ENCODE measurements at places on chromosomes 6 and 20.
A peak's percentile ranks its signal among the peaks of the same experiment; 100 is the strongest.

DNA sequence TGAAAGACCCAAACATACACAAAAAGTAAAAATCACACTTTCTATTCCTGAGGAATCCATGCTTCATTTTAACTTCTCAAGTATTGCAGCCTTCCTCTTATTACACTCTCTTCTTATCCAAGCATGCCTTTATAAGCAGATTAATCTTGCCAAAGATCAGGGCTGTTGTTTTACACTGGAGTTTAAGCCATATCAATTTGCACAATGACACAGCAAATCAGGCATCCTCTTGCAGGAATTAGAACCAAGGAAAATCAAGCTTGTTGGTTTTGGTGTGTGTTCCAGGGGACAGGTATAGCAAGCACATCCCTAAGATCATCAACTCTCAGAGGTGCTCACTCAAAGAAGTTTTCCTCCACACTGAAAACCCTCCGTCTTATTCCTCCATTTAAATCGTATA lies 69.5 kb downstream of the CYP39A1 start:
- no peak for DNase-seq

DNA sequence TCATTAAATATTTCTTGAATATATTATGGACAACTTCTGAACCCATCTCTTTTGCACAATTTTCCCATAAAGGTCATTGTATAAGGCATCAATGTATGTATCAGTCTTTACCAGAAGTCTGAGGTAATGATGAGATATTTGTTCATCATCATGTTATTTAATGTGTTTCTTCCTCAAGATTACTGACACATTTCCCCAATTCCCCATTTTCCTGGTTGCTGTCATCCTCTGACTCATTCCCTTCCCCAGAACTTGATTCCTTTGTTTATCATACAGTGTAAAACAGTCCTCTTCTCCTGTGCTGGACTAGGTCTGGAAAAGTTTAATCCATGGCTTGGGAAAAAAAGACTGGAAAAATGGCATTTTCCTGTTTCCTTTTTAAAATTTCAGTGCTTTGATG lies 107.9 kb upstream of the FLRT3 start:
- no peak for DNase-seq

GRCh38 chr20:43942201-43942590 lies 27.5 kb downstream of the TOX2 start:
- DNase-seq, result no peak

DNA sequence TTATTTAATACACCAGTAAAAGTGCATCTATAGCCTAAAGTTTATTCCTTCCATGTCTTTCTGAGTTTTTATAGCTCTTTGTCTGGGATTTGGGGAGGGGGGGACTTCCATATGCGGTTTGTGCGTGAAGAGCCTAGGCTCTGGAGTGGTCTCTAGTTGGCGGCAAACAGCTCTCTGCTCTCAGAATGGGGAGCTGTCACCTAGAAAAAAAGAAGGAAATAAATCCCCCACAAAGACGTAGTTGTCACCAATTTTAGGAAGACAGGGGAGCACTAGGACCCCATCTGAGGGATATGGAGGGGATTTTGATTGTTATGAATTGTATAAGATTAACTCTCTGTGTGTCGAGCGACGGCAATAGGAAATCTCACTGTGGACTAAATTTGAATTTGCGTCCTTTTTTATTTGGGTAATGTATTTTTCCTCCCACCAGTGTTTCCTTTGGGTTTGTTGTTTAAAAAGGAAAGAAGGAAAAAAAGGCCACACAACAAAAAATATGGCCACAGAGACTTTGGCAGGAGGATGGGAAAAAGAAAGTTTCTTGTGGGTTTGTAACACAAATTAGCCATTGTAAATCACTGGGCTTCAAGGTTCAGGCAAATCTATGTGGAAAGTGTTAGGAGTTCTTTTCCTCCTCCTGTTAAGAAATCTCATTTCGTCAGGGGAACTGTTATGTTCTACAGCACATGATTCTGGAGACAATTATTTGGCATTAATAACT lies 7.4 kb downstream of the POU3F2 start:
- no peak for DNase-seq

DNA sequence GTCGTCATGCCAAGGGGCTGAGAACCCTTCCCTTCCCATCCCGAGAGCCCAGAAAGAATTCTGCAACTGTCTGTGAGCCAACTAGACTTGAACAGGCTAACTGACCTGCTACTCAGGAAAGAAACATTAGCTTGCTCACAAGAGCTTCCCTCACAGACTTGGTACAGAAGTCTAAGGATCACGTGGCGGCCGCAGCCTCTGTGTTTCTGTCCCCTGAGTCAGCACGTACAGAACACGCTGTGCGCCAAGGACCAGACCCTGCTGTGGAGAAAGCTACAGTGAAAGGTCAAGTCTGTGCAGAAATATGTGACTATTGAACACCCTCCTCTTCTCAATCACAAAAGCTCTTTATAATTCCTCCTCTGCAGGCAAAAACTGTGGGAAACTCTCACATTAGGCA lies 151.3 kb upstream of the QKI start:
- no peak for DNase-seq

DNA sequence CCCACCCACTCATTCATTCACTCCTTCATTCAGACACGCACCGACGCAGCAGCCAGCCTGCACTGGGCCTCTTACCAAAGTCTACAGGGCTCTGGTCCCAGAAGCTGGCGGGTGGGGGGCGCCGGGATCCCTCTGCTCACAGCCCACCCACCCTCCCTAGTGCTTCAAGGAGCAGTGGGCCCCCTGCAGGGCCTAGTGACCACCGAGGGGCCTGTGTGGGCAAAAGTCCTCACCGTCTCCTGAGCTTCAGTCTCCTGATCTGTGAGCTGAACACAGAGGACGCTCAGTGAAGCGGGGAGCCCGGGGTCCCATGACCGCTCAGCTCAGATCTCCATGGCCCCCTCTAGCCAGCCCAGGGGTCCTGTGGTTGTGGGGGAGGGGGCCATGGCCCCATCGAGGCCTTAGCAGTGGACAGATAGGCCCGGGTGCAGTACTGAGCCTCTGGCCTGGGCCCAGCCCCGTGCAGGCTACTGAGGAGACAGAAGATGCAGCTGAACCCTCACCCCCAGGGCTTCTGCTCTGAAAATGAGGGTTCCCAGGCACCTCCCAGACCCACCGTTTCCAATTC lies 33.4 kb upstream of the MRGBP start:
- no peak for DNase-seq

DNA sequence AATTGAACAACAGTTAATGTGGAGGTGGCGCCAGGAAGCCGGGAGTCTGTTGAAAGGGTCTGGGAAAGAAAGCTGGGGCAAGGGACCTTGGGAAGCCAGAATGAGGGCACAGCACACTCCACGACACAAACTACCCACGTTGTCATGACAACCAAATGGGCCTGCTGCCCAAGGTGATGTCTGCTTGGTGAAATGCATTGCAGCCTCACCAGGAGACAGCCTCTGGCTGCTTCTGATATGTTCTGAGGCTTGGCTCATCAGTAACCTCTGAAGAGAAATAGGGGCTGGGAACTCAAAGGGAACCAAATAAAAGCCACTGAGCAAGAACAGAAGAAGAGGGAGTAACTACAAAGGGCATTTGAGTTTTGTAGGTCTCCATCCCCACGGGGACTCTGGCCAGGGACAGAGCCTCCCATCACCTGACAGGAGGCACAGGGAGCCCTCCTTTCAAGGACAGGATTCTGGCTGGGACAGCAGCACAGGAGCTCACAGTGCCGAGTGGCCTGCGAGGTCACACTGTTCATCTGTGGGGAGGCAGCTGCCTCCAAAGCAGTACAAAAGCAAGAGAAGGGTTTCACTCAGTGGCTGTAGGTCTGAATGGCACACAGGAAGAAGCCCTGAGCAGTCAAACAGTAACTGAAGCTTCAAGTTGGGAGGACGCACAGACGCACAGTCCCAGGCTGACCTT lies 44.6 kb upstream of the KCNK16 start:
- peak; percentile 91 for DNase-seq

- DNase-seq, result no peak
These were observed 130.8 kb downstream of the SCAF8 start for GRCh38 chr6:154864066-154864430.

GRCh38 chr6:33585403-33586107 lies 5.5 kb upstream of the BAK1 start:
- DNase-seq, result peak; percentile 68

DNA sequence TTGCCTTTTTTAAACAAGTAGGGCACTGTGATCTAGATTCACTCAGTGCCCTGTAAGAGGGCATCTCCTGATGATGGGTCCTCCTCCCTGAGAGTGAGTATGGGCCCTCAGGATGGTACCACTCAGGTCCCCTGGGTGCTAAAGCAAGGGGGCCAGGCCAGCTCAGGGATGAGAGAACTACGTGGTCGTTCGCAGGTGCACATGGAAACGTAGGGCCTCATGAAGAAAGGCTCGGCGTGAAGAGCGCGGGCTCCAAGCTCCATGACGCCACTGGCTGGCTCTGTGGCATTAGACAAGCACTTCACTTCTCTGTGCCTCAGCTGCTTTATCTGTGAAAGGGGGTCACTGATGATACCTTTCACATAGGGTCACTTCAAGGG lies 50.7 kb downstream of the SYNJ2 start:
- no peak for DNase-seq

DNA sequence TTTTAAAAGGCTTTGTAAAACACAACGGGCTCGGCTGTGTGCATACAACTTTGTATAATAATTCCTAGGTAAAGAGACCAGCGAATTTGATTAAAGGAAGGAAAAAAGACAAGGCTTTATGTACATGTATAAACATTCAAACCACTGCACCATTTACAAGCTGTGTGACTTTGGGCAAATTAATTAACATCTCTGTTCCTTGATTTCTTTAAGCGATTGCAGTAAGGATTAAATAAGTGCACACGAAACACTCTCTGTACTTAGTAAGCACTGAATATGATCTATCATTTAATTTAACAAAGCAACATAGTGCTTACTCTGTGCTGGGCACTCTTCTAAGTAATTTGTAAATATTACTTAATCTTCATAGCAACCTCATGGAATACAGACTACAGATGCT lies 19.5 kb upstream of the OCSTAMP start:
- no peak for DNase-seq

DNA sequence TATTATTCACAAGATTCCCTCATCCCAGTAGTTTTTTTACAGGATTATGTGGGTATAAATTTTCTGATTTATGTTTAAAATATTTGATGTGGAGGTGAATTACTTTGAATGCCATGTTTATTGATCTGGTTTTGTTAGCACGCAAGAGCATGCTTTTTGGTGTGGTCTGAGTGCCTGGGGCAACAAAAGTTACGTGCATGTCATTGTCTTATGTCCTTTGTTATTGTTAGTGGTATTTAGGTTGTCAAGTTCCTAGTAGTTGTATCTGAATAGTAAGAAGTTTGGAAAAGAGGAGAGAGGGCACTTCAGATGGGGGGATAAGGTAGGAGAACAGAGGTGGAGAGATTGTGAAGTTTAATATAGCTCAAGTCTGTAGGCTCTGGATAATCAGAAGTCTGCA lies 95.0 kb downstream of the ATRN start:
- no peak for DNase-seq

DNA sequence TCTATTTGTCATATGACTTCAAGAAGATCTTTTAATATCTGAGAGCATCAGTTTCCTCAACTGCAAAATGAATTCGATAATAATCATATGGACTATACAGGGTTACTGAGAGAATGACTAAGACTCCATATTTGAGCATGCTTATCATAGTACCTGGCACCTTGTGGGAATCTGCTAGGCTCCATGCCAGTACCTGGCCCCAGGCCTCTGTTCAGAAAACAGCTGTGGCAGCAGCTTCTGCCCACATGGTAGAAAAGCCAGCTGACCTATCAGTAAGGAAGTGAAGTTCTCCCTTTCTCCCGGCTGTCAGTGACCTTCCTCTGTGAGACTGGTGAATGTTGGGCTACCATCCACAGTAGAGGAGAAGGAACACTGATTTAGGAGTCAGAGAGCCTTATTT lies 574.9 kb upstream of the CHD6 start:
- DNase-seq, result no peak

DNA sequence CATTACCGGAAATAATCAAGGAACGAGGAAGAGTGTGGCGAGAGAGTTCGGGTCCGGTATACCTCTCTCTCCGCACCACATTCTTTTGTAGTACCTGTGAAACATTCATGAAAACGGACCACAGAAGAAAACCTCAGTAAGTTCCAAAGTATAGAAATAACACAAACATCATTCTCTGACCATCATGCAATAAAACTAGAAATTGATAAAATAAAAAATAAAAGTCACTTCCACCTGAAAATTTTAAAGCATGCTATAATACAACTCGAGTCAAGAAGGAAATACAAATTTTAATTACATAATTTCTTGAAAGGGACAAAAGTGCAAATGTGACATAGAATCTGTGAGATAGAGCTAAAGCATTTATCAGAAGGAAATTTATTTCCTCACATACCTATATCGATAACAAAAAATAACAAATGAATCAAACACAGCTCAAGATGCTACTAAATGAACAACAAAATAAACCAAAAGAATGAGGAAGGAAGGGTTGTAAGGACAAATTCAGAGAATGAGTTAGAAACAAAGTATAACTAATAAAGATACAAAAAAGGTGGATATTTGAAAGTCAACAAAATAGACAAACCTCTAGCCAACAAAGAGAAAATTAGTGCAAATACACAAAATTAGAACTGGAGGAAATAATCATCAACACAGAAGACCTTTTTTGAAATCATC lies 84.2 kb downstream of the TRIM27 start:
- no peak for DNase-seq

DNA sequence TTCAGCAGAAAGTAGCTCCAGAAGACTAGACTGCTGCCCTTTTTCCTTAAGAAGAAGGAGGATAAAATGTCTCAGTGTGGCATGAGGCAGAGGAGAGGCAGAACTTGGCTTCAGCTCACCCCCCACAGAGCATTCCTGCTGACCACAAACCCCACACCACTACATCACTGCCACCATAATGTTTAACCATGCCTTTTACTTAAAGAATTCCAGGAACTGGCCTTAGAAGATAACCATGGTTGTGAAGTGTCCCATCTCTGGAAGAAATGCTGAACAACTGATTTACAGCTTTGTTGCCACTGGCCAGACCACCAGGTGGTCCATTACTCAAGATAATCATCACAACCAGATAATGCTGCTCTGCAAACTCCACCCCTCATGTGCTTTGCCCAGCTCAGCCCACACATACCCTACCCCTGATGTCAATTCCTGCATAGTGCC lies 154.1 kb downstream of the CD24 start:
- DNase-seq, result no peak

DNA sequence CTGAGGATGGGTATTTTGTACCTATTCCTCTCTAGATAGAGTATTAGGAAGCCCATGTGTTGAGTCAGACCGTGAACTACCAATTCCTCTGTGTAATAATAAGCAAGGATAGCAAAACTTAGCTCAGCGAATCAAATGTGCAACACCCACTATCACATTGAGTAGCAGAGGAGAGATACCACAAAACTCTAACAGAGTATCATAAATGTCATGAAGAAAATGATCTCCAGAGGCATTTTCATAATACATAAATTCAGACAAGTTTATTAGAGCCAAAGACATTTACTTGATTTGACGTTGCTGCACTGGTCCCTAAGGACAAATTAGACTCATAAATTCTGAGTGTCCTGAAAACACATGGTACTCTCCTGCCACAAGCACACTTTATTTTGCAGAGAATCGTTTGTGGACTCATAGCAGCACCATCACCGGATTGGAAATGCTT lies 245.2 kb downstream of the HAO1 start:
- no peak for DNase-seq

Data from adrenal gland (tissue), 19 donors.